Stimulated activated CD4-positive, alpha-beta T cell treated with anti-CD3 and anti-CD28 coated beads, Interleukin-1b, Interleukin-23, amount 100 ng/mL, for 4 hours (primary cell): ENCODE measurements at places on chromosomes 2 and 18.

DNA sequence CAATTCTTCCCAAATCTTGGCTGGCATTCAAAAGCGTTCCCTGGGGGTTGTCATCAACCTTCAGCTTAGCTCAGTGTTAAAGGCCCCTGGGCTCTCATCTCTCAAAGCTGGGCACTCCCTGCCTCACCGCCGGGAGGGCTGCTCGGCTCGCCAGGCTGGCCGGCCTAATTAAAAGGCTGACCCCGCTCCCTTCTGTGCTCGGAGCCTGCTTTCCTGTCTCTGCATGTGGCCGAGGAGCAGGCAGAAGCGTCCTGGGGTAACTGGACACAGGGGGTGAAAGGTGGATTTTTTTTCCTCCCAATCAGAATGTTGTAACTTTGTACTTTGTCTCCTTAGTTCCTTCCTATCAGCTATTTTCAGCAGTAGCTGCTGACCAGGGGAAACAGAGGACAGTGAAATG lies 231.1 kb downstream of the GBX2 start:
- DNase-seq, result no peak

DNA sequence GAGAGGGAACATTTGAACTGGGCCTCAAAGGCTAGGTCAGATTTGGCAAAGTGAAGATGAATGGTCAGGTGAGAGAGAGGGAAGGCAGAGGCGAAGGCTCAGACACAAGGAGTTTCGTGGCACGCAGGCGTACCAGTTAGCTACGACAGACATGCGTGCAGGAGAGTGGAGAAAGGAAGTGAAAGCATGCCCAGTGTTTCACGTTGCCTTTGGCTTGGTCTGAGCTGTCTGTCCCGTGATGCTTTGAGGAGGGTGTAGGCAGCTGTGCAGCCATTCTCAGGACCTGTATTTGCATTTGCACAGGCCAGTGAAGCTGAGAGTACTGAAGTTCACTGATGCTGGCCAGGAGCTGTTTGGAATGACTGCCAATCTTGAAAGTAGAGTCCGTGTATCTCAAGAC lies 69.5 kb downstream of the HNRNPLL start:
- no peak for DNase-seq

- DNase-seq, result no peak
These were observed 540.1 kb upstream of the ID2 start for GRCh38 chr2:8141780-8142179.

GRCh38 chr2:60437080-60437696 lies 116.3 kb downstream of the BCL11A start:
- DNase-seq, result no peak

DNA sequence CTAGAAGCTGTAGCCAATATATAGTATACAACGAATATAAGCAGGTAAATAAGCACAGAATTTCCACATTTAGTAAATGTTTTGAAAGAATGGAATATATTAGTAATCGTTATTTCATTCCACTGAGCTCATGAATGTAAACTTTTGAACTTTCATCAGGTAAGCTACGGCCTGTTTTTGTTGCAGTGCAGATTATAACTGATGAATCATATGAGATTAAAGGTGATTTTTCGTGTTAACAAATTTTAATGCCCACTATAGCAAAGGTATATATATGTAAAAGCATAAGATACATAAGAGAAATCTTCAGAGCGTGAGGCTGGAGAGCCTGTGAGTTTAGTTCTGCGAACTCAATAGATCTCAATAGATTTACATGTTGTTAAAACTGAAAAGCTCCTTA lies 1.1 kb downstream of the SCYGR1 start:
- DNase-seq, result no peak

DNA sequence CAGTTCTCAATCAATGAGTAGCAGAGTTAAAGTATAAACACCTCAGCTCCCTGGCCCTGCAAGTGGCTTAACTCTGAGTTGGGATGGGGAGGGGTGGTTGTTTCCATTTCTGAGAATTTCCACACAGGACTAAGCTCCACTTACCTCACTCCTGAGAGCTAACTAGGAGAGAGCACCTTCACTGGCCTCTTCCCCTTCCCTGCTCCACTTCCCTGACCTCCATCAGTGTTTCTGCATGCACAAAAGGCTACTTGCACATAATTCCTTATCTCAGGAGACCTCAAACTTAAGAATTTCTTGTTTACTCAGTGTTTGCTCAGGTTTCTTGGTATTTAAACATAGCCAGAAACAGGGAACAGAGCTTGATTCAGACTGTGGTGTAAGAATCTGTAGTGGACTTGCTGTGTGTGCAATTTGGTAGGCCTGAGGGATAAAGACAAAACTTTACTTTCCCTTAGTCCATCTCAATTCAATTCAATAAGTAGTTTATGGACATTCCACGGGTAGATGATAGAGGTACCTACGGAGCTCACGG lies 97.2 kb downstream of the PID1 start:
- DNase-seq, result no peak

DNA sequence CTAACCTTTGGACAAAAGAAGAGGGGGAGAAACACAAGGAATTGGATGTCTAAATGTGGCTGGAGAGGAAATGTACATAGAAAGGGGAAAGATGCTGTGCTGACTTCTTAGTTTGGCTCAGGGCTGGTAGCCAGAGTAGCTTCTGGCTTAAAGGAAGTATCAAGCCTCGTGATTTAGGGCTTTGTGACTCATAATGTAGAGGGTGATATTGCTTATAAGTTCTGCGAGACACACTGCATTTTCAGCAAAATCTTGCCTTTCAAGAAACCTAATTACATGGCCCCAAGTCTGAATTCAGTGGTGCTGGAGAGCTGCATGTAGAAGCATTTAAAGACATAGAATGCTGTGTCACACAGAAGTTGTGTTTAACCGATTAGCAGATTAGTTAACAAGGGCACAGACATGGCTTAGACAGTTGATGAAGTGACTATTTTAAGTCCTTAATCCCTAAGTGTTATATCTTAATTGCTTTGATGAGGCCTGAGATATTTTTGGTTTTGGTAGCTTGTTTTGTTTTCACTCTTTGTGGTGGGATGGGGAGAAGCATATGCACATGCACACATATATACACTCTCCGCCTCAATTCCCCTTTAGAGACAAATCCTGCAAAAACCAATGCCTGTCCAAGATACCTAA lies 66.4 kb downstream of the EPAS1 start:
- no peak for DNase-seq

- DNase-seq, result no peak
These were observed 143.6 kb upstream of the TCF4 start for GRCh38 chr18:55731594-55732042.

- DNase-seq, result no peak
These were observed 1.4 kb downstream of the KCNS3 start for GRCh38 chr2:17879913-17880274.

GRCh38 chr2:133674066-133674432 lies 105.8 kb upstream of the NCKAP5 start:
- DNase-seq, result no peak

- no peak for DNase-seq
These were observed 40.6 kb upstream of the MRPL19 start for GRCh38 chr2:75605770-75606529.

GRCh38 chr2:181575024-181575649 lies 81.8 kb downstream of the CERKL start:
- DNase-seq, result no peak

GRCh38 chr2:38095996-38096861 lies 20.3 kb upstream of the CYP1B1 start:
- DNase-seq, result no peak

DNA sequence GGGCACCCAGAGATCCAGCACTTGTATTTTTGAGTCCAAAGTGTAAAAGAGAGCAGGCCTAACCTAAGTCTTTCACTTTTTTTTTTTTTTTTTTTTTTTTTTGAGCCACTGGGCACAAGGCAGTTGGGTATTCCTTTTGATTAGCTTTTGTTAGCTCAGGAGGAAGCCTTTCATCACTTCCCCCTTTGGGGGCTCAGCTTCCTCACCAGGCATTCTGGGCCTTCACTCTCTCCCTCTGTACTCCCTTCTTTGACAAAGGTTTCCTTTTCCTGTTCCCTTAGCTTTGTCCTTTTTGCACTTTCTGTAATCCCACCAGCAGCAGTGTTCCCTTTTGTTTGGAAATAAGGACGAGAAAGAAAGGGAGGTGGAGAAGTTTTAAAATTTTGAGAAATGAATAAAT lies 88.2 kb downstream of the PKP4 start:
- no peak for DNase-seq

DNA sequence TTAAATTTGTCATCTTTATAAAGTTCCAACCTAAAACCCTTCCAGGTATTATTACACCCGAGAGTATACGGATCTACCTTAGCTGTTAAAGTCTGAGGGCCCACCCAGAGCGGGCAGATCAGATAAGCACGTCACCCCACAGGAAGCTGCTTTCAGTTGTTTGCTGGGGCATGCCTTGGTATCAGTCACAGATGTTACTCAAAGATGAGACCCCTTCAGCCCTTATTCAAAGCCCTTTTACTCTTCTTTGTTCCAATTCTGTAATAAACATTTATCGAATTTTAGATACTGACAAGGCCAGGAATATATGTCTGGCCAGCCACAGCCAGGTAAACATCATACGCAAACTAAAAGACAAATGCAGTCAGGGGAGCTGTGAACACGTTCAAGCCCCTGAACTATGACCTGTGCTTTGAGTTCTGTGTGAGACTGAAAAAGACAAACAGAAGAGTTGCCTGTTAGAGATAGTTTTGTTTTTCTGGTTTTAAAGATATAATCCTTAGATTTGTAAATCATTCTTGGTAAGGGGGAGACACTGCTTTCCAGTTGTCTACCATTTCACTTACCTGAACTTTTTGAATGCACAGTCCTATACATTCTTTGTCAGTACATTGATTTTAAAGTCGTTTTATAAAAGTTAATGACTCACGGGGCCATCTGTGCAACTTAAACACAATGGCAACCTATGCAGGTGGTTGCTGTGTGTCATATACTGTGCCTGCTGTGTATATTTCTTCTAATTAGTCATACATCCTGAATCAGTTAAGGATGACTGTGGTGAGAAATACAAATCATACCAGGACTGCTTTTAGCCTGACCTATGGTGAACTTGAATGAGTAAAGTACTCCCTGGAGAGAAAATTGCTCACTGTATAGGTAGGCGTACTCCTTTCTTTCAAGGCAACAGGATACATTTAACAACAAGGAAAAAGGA lies 100.5 kb upstream of the ITPRID2 start:
- no peak for DNase-seq

DNA sequence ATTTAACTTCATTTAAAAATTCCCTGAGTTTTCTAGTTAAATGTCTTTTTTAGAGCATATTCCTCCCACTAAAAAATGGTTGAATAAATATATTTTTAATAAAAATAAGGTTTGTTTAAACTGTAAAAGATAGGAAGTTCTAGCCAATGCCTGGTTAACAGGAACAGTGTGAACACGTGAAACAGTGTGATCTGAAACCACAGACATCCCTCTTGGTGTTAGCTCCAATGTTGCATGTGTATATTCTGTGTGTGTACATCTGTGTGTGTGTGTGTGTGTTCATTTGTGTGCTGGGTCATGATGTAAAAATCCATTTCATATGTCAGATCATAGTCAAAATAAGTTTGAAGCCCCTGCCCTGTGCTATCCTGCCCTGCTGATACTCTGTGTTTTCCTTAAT lies 6.1 kb upstream of the SOX11 start:
- DNase-seq, result no peak
